ENCODE measurements at places on chromosomes 1 and 21.

GRCh38 chr1:208222376-208223126, 21.6 kb downstream of the PLXNA2 start:
- DNase-seq = no peak

DNA sequence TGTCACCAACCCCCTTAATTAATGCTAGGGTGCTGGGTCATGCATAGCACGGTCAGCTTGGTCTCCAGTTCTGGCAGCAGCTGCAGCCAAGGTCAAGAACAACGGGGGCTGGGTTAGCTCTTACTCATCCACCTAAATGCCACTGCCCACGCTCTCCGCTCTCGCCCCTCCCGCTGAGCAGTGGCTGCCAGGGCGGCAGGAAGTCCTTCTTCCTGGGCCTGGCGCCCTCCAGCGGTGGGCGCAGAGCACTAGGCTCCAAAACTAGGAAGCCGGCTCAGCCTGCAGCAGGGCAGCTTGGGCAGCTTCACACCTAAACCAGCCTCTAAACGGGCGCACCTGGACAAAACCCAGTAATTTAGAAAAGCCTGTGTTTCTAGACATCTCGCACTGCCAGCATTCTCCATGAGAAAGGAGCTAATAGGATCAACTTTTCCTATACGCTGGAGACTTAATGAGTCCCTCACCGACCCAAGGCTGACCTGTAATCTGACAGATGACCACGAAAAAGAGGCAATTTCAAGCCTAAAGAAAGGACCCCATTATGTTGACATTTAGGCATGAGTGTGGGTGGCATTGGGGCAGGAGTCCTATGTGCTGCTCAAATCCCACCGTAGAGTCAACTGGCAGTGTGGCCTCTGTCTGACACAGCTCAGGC, 78.4 kb upstream of the LRRN2 start:
- DNase-seq = peak; percentile 47

DNA sequence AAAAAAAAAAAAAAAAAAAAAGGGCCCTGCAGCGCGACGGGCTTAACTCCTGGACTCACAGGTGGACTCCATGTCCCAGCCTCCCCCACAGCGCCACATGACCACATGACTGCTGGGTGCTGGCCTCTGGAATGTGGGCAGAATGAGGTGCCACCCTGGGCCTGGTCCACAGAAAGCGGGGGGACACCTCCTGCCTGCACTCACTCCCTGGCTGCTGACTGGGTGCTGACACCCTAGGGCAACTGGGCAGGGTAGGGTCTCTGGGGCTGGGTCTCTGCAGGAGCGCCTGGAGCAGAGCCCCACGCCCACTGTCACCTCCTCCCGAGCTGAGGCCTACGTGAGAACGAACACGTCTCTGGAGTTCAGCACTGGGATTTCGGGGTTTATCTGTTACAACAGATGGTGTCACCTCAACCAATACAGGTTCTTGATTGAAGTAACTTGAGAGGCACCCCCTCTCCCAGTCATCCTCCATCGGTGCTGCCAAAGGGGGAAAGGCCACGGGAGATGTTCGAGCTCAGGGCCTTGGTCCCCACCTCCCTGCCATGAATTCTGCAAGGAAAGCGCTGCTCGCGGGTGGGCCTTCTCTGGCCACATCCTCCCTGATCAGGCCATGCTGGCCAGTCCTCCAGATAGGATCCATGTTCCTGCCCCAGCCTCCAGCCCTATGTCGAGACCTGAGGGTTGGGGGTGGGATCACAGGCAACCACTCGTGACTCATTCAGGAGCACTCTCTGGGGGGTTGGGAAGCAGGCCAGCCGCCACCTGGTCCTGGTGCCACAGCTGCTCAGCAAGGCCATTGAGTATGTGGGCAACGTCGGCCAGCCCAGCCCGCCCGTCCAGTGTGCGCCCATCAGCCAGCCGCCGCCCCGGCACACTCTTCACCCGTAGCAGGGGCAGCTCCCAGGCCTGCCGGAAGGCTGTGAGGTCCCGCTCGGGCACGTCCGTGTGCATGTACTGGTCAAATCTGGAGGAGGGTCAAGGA, 5.4 kb downstream of the CPLANE2 start:
- no peak for DNase-seq

- no peak for DNase-seq
Observed at GRCh38 chr1:51957618-51958017, 32.9 kb downstream of the RAB3B start.
